Foreskin keratinocyte (primary cell): ENCODE measurements at places on chromosomes 3 and 15. TPM values are rescaled to one million over a fixed set of nuclear protein-coding genes. Genes with fewer than 3 reads are reported as not detected.

The NR1I2 gene
- not detected in 2 replicates for polyA plus RNA-seq

The EMC7 gene
- polyA plus RNA-seq = 76.3 and 80.0 TPM in 2 replicates

The CMTM7 gene
- 51.2 and 67.7 TPM in 2 replicates for polyA plus RNA-seq

The SH3GL3 gene
- polyA plus RNA-seq = 0.22 and 0.41 TPM in 2 replicates

The ERICH6 gene
- polyA plus RNA-seq = not detected in 2 replicates

The LRRIQ4 gene
- not detected in 2 replicates for polyA plus RNA-seq

The LYZL4 gene
- polyA plus RNA-seq = not detected in 2 replicates

The SNX22 gene
- polyA plus RNA-seq = 0.29 and 0.33 TPM in 2 replicates

The RAB6B gene
- polyA plus RNA-seq = 0.88 and 1.7 TPM in 2 replicates

The CDHR4 gene
- not detected in 2 replicates for polyA plus RNA-seq

The TRNT1 gene
- 8.0 and 9.0 TPM in 2 replicates for polyA plus RNA-seq

The PLA2G4D gene
- 0.08 and 0.09 TPM in 2 replicates for polyA plus RNA-seq

The ATP6V1A gene
- 8.5 and 10.9 TPM in 2 replicates for polyA plus RNA-seq

The CDC25A gene
- polyA plus RNA-seq = 8.2 and 12.3 TPM in 2 replicates

The CHL1 gene
- polyA plus RNA-seq = not detected in 2 replicates

The ISLR gene
- not detected in 2 replicates for polyA plus RNA-seq
